Brain (organoid and tissue), 16 donors: ENCODE measurements at places on chromosomes 5 and 9.

DNA sequence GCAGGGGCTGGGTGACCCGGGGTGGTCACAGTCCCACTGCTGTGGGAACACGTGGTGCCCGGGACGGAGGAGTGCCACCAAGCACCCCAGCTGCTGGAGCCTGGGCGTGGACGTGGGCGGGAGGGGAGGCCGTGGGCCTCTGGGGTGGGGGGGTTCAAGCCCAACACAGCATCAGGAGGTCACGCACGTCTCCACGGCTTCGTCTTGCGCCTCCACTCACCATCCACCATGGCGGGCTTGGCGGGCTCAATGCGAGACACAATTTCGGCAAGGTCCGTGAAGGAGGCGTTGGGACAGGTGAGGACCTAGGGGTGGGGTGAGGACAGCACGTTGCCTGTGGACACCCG lies 2.2 kb upstream of the NSMF start:
- DNase-seq, result no peak

- no peak for DNase-seq
Measured at GRCh38 chr5:1919209-1919566, 36.5 kb upstream of the IRX4 start.

DNA sequence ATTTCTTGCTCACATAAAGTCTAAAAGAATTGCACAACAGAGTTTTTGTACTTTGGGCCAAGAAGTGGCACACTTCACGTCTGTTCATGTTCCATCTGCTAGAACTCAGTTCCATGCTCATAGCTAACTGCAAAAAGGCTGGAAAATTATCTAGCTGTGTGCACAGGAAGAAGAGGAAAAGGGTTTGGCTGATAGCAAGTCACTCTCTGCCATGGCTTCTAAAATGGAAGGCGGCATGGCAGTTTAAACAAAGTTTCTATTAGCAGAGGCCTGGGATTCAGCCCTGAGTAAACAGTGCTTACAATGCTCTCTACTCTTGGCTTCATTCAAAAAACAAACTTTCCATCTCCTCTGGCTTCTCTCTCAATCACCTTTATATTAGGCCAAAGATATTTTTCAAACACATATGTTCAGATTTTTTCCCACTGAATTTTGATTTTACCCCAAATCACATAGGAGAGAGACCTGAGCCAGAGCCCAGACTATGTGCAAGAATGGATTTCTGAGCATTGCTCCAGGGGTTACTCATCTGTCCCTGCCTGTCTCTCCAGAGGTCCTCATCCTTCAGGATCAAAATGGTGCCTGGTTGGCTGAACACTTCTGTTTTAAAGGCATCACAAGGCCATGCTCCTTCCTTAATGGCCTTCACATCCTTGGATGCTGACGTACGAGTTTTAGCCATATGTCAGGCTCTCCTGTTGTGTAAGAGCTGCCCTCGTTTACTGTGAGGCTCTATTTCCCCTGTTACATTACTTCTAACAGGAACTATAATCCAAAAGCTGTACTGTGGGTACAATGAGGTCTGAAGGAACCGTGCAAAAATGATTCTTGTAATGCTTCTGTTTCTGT lies 226.6 kb downstream of the SAXO1 start:
- no peak for DNase-seq

- no peak for DNase-seq
Measured at GRCh38 chr9:33102551-33103210, 26.2 kb upstream of the SMU1 start.

GRCh38 chr5:154221371-154221896 lies 30.9 kb downstream of the GALNT10 start:
- no peak for DNase-seq

- DNase-seq, result no peak
Measured at GRCh38 chr9:3647652-3648051, 121.9 kb upstream of the RFX3 start.

GRCh38 chr5:120134944-120135343 lies 329.2 kb upstream of the PRR16 start:
- no peak for DNase-seq

DNA sequence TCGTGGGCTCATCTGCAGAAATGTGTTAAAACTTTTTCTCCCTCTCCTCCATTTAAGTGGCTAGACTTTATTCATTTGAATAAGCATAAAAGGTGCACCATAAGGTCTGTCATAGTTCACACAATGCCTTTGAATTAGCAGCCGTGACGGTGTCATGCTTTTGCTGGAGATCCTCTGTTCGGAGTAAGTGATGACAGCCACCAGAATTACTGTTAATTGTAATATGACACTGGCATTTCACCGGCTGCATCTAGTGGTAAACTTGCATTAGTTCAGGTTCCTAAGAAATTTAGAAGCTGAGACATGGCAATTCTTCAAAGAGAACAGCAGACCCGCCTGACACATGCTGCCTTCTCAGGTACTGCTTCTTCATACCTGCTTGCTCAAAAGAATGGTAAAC lies 241.7 kb downstream of the EBF1 start:
- DNase-seq, result no peak

GRCh38 chr5:73901455-73901854 lies 275.5 kb downstream of the ARHGEF28 start:
- DNase-seq, result peak; percentile 33

GRCh38 chr5:151637676-151638075 lies 46.5 kb upstream of the FAT2 start:
- no peak for DNase-seq

DNA sequence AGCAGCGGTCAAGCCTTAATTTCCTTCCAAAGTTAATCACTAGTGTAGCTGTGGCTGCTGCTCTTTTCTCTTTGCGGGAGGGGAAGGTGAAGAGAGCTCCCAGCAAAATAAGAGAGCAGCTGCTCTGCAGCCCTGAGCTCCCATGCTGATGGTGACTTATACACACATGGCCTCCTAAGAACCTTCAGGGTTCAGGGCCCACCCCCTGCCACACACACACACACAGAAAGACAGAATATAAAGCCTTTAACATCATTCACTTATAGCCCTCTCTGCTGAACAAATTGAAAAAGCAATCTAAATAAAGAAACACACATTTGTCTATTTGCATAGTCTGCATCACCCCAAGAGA lies 43.6 kb downstream of the GAS1 start:
- peak; percentile 26 for DNase-seq

DNA sequence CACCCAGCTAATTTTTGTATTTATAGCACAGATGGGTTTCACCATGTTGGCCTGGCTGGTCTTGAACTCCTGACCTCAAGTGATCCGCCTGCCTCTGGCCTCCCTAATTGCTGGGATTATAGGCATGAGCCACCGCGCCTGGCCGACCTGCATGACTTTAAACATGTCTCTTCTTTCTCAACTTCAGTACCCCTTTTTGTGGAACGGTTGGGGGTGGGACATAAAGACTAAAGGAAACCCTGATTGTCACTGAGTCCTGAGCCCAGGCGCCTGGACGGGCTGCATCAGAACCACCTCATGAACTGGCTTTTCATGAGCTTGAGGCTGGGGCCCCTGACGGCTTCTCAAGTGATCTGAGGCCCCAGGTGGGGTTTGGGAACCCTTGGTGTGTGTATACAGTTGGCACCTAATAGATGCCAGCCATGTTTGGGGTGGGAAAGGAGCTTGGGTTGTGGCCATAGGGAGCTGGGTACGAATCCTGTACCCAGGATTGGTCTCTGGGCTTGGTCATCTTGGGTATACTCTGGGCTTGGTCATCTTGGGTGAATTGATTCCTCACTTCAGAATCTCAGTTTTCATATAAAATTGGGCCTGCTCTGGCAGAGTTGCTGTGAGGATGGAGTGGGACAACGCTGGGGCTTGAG lies 2.2 kb downstream of the GRK6 start:
- no peak for DNase-seq

DNA sequence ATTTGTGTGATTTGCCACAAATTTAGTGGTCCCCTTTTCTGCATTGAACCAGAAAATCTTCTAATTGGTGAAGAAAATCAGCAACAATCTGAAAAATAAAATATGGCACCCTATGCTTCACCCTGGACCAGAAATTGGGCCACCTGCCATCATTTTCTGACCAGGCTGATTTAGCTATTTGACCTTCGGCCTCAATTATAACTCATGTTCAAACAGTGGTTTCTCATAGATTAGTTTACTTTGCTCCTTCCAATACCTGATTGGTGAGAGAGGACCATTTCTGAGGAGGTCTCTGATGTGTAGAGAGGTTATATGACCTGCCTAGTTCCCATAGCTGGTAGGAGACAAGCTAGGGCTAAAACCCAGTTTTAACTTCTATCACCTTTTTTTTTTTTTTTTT lies 59.0 kb downstream of the PTTG1 start:
- no peak for DNase-seq

DNA sequence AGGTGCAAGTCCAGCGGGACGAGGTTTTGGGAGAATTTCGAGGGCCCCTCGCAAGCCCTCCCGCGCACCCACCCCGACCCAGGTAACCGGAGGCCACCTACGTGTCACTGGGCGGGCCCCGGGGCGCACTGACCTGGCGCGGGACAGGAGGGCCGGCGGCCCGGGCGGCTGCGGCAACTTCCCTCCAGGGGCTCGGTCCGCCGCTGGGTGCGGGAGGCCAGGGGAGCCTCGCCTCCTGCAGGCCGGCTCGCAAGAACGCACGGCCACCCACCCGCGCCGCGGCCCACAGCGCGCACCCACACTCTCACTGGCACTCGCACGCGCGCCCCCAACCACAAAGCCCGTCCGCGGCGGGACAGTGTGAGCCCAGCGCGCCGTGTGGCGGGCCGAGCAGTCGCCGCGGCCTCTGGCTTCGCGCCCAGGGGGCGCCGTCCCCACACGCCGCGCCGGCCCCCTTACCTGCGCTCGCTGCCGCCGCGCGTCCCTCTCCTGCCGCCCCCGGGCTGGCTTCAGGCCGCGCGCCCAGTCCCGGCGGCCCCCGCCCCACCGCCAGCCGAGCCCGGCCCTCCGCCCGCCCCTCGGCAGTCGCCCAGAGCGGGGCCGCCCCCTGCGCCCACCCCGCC lies 451 bp downstream of the LPAR1 start:
- peak; percentile 62 for DNase-seq

DNA sequence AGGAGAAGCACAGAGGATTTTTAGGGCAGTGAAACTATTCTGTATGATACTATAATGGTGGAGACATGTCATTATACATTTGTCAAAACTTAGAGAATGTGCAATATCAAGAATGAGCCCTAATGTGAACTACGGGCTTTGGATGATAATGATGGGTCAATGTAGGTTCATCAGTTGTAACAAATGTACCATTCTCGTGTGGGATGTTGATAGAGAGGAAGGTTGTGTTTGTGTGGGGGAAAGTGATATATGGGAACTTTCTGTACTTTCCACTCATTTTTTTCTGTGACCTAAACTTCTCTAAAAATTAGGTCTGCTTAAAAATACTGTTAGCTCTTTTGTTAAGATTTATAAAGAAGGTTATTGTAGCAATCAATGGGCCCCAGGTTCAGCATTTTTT lies 138.9 kb downstream of the SPATA31D1 start:
- no peak for DNase-seq

DNA sequence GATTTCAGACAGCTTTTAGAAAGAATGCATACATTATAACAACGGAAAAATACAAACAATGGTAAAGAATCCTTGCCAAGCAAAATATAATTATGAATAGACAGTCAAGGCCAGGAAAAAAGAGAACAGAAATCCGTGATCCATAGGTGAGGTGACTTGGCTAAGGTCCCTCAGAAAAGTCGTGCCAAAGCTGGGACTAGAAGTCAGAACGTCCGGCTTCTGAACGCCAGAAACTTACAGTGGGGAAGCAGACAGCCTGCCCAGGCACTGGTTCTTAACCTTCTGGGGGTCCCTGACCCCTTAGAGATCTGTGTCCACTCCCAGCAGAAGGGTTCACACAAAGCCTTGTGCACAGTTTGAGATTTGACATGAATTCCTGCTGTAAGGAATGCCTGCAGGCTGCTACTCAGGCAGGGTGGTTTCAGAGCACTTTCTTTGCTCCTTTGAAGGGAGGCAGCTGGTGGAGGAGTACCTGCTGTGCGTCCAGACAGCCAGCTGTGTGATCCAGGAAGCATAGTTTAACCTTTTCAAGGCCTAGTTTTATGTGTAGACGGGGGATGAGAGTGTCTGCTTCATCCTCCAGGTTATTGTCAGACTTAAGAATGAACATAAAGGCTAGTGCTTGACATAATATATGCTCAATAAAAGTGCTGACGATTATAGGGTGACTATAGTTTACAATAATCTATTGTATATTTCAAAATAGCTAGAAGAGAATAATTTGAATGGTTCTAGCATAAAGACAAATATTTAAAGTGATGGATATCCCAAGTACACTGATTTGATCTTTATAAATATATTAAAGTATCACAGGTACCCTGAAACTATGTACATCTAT lies 852 bp downstream of the ARHGEF37 start:
- no peak for DNase-seq

- DNase-seq, result no peak
Measured at GRCh38 chr9:109776391-109776790, 3.6 kb upstream of the PALM2AKAP2 start.

- DNase-seq, result peak; percentile 78
Measured at GRCh38 chr5:97297063-97297703, 114.1 kb upstream of the RIOK2 start.

GRCh38 chr9:105142406-105143135 lies 101.9 kb upstream of the SLC44A1 start:
- no peak for DNase-seq

DNA sequence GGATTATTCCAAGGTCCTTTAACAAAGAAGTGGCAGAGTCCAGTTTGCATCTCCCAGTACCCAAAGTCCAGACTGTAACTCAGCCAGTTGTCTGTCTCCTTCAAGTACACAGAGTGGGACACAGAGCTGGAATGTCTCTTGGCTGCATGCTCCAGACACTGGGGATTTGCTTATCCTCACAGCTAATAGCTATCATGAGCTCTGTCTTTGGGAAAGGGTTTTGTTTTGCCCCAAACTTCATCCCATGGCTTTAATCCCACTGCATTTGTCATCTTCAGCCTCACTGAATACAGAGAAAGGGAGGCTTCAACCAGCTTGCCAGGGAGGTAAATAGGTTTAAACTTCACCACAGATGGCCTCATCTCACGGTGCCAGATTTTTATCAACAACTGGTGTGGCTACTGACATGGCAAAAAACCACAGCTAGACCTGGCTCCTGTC lies 412.2 kb upstream of the SLC24A2 start:
- DNase-seq, result peak; percentile 92

- DNase-seq, result peak; percentile 91
Measured at GRCh38 chr5:55936100-55936693, 58.6 kb downstream of the IL6ST start.

GRCh38 chr5:35926389-35927051 lies 11.9 kb downstream of the CAPSL start:
- peak; percentile 91 for DNase-seq

- DNase-seq, result no peak
Measured at GRCh38 chr5:88195636-88196035, 73.0 kb downstream of the TMEM161B start.

GRCh38 chr9:9747787-9748186 lies 865.0 kb downstream of the PTPRD start:
- no peak for DNase-seq

GRCh38 chr9:134619448-134619982 lies 22.1 kb upstream of the COL5A1 start:
- DNase-seq, result no peak

- no peak for DNase-seq
Measured at GRCh38 chr5:68928617-68929302, 165.1 kb upstream of the SLC30A5 start.

- DNase-seq, result peak; percentile 42
Measured at GRCh38 chr9:127664678-127665507, 41.9 kb upstream of the CFAP157 start.

GRCh38 chr5:52987711-52988331 lies 1.3 kb upstream of the ITGA2 start:
- no peak for DNase-seq
